Stimulated activated CD4-positive, alpha-beta T cell treated with anti-CD3 and anti-CD28 coated beads, Interleukin-1b, Interleukin-23, amount 100 ng/mL, for 1 hour (primary cell): ENCODE measurements at places on chromosomes 3 and 15.

DNA sequence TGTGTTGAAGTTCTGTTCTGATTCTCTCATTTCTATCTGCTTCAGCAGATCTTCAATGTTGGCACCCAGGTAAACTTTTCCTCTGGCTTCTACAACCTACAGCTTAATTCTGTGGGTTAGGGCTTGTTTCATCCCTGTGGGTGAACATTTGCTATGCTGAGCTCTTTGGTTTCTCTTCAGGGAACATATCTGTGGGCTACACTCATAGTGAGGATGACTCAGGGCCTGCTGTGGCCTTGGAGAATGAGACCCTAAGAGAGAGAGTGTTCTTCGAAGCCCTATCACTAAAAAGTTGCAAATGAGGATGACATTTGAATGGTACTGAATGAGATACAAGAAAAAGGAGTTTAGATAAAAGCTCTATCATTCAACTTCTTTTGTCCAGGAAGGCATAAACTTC, 346.2 kb upstream of the CBLB start:
- no peak for DNase-seq

GRCh38 chr15:45443645-45444044, 65.3 kb upstream of the GATM start:
- no peak for DNase-seq

GRCh38 chr3:141853081-141853601, 23.3 kb upstream of the ATP1B3 start:
- no peak for DNase-seq

DNA sequence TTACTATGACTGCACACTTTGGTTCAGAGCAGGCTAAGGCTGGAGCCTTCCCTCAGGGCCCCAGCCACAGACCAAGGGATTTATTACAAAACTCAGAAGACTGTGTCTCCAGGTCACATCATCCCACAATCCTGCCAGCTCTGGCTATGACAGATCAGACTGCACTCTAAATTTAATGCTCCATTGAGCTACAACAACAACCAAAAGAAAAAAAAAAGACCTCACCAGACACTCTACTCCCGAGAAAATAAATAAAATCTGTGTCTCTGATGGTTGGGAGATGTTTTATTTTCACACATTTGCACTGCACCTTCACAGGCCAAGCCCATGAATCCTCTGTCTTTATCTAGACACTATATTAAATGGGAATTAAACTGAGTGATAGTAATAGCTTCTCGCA, 50.8 kb upstream of the CTNNB1 start:
- no peak for DNase-seq

- no peak for DNase-seq
Measured at GRCh38 chr3:45187694-45188141, 38.4 kb downstream of the TMEM158 start.

GRCh38 chr3:125967156-125967555, 1.8 kb upstream of the ROPN1B start:
- no peak for DNase-seq

DNA sequence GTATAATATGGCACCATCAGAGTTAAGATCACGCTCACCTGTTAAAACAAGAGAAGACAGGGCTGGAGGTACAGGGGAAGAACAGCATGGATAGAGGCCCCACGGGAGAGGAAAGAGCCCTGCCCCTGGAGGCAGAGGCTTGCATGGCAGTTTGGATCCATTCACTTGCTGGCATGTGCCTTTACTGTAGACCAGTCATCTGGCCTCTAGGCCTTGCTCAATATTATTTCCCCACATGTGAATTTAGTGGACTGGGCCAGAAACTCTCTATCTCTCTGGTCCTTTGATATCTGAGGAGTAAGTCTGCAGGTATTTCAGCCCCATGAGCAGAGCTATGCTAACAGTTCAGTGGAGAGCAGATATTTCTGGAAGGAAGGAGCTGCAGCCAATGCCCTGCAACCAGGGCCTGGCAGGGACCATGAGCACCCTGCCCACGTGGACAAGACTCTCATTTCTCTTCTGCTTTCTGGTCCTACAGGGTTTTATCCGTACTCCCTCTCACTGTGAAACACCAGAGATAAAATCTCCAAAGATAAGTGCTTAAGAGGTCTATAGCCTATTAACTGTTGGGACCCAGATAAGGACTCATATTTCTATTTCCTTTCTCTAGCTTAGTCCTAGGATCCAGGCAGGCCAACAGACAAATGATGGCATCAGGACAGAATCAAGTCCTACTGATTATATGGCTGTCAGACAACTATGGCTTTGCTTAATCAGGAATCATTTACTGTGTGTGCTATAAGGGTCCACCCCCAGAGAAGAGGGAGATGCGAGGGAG, 65.0 kb downstream of the CLDN11 start:
- no peak for DNase-seq

GRCh38 chr3:173977747-173978146, 580.2 kb downstream of the NLGN1 start:
- DNase-seq = no peak

- DNase-seq = no peak
Measured at GRCh38 chr3:86420990-86421739, 569.8 kb downstream of the VGLL3 start.
